C1 segment of cervical spinal cord (tissue), 14 donors: ENCODE measurements at places on chromosomes 3 and 15.

DNA sequence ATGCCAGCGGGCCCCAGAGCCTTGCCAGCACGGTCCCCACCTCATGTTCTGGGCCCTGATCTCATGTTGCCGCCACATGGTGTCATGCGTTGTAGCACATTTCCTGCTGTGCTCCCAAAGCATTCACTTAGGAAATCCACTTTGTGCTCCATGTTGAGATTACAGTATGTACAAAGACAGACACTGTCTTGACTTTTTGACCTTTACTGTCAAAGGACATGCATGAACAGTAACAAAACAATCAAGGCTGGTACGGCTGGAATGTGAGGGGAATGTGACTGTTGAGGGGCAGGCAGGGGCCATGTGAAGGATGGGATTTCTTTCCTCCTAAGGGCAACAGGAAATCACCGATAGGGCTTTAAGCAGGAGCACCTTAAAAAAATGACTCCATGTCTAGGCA, 53.3 kb upstream of the RPL32 start:
- no peak for DNase-seq

GRCh38 chr3:13256845-13257244, 163.3 kb downstream of the NUP210 start:
- DNase-seq: no peak

DNA sequence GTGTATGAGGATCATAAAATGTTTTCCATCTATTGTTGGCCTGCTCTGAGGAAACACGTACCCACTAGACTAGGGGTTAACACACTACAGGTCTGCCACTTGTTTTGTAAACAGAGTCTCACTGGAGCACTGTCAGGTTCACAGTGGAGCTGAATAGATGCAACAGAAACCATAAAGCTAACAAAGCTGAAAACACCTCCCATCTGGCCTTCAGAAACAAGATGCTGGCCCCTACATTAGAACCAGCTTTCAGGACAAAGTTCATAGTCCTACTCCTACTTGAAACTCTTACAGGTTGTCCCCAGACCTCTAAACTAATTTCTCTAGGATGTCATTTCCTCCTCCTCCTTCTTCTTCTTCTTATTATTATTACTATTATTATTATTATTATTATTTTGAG, 42.3 kb downstream of the SNX4 start:
- no peak for DNase-seq

GRCh38 chr3:38623539-38623938, 25.9 kb downstream of the SCN5A start:
- no peak for DNase-seq

GRCh38 chr3:152331018-152331541, 62.4 kb downstream of the MBNL1 start:
- no peak for DNase-seq

- no peak for DNase-seq
These were observed 55.6 kb downstream of the SLCO3A1 start for GRCh38 chr15:91909111-91909510.

DNA sequence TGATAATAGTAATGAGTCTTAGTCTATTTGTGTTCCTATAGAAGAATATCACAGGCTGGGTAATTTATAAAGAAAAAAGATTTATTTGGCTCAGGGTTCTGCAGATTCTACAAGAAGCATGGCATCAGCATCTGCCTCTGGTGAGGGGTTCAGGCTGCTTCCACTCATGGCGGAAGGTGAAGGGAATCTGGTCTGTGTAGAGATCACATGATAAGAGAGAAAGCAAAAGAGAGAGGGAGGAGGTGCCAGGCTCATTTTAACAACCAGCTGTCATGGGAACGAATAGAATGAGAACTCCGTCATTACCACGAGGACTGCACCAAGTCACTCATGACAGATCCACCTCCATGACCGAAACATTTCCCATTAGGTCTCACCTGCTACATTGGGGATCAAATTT, 664.0 kb upstream of the SGO1 start:
- DNase-seq: no peak

- DNase-seq: no peak
These were observed 43.5 kb downstream of the ITGB5 start for GRCh38 chr3:124843506-124844177.

- no peak for DNase-seq
These were observed 4.4 kb upstream of the SYNM start for GRCh38 chr15:99100245-99101173.

- no peak for DNase-seq
These were observed 20.4 kb downstream of the SYNM start for GRCh38 chr15:99125061-99125891.

DNA sequence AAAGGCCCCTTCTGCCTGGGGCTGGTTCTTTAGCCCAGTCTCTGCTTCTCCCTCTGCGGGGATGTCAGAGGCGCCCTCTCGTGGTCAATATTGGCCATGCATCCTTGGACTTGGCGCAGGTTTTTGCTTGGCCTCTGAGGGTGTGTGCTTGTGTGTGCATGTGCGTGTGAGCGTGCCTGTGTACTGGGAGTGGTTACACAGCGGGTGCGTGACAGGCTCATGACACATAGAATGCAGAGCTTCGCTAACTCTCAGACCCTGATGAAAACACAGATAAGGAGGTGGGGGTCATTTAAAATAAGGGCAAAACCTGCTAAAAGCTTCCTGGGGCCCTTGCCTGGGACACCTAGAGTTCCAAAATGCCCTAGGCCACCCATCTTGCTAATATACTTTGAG, 160.9 kb downstream of the SMAD6 start:
- no peak for DNase-seq

- no peak for DNase-seq
These were observed 21.0 kb upstream of the HACD2 start for GRCh38 chr3:123605789-123606234.

DNA sequence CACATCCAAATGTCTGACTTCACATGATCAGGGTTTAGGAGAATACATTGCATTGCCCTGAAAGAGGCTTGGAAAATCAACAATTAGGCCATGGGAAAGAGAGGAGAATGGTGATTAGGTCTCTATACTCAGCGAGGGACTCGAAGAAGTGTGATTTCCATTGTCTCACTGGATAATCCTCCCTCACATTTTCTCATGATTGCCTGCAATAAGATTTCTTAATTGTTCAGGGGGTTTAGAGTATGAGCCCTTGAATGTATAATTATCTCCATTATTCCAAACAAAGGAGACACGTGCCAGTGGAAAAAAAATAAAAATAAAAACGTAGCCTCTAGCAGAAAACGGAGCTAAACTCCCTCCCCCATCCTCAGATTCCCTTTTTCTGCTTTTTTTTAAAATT, 173.2 kb downstream of the TPRG1 start:
- DNase-seq: no peak

- no peak for DNase-seq
These were observed 5.4 kb upstream of the CLDN11 start for GRCh38 chr3:170413291-170413690.

- DNase-seq: no peak
These were observed 169.5 kb upstream of the UMPS start for GRCh38 chr3:124560666-124561215.

- no peak for DNase-seq
These were observed 92.8 kb upstream of the DCBLD2 start for GRCh38 chr3:98994128-98994762.

DNA sequence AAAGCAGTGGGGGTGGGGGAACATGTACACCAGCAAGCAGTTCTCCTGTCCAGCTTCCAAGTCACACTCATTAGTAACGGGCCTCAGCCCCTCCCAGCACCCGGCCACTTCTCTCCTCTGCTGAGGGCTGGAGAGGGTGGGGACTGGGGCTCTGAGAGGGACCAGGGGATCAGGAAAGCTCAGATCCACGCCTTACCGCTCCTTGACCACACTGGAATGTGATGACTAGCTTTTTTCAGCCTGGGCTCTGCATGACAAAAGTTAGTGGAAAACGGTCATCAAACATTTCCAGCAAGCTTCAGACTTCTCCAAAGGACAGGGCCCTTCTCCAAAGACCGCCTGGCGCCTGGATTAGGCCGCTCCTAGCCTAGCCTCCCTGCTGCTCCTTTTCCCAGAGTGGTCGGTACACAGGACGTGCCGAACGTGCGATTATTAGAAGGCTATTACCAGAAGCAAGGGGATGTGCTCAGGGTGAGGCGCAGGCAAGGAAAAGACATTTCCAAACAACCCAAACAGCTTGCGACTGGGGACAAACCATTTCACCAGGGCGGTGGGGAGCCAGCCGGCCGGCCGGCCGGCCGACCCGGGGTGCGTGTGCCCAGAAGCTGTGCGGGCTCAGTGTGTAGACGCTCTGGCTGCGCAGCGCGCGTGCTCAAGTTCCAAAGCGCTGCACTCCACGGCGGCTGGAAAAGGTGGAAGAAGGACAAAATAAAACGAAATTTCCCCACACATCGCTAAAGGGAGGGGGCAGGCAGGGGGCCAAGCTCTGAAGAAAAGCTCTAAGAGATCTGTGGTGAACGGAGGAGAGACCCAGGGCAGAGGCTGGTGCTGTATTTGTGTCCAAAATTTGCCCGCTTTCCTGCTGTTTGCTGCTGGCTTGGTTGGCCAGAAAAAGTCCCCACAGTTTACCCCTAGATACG, 51.0 kb upstream of the SSR3 start:
- peak; percentile 15 for DNase-seq

DNA sequence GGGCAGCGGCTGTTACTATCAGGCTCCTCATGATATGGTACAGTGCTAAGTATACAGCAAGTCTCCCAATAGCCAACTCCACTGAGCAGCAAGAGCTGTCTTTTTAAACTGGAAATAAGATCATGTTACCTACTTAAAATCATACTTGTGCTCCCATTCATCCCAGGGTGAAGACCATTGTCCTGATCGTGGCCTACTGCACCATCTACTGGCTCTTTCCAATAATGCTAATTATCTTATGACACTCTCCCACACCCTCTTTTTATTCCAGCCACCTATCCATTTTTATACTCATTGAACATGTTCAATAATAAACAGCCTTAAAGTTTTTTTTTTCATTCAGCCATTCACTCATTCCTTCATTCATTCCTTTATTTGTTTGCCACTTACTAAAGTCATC, 117.7 kb downstream of the GBE1 start:
- no peak for DNase-seq

DNA sequence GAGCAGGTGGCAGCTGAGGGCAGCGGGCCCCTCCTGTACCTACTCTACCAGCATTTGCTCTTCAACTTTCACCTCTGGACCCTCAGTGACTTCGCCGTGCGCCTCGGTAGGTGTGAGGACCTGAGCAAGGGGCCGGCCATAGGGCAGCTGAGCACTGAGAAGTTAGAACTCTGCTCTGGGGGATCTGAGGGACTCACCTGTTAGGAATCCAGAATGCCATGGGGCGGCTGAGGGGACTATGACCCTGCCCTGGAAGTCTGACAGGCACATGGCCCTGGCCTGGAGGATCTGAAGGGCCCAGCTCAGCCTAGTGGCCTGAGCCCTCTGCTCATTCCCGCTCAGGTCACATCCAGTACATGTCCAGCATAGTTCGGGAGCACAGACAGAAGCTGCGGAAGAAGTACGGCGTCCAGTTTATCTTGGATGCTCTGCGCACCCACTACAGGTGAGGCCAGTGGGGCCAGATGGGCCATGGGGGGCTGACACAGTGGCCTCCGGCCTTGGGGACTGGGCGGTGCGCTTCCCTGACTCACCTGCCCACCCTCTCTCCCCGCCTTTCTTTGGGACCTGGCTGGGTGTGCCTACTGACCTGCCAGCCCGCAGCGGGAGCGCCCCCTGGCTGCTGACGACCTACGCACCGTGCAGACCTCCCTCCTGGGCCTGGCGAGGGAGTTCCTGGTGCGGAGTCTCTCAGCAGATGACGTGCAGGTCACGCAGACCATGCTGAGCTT, 18.8 kb downstream of the NBEAL2 start:
- DNase-seq: no peak

DNA sequence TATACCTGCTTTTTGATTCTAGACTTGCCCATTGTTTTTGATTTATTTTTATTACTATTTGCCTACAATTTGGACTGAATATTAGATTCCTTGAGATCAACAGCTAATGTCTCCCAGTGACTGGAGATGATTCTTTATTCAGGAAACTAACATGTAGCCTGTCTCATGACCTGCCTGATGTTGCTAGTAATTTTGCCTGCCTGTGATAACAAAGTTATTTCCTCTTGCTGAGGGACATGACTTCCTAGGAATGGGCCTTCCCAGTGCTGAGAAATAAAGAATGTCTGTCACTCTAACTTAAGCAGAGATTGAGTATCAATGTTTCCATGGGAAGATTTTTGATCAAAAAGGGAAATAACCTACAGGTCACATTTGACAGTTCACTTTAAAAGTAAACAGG, 13.4 kb upstream of the NPHP3 start:
- DNase-seq: no peak

DNA sequence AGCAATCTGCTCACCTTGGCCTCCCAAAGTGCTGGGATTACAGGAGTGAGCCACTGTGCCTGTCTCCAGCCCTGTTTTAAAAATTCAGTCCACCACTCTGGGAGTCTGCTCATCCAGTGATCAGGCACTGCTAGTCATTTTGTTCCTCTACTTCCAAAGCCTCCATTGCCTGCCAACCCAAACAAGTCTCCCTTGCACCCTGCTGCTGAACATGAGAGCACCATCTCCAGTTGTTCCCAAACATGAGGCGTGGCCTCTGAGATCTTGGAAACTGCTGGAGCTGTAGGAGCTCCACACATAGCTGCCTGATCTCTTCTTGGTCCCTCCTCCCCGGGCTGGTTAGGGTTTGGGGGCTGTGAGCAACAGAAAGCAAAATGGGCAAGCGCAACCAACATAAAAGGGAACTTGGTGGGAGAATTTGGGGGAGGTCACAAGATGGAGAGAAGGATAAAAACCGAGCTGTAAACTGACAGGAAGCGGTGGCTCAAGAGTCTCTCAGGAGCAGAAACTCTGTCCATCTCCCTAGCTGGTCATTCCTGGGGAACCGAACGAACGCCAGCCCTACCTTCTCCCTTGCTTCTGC, 49.6 kb upstream of the TLE3 start:
- no peak for DNase-seq

- DNase-seq: no peak
These were observed 56.1 kb downstream of the OSTN start for GRCh38 chr3:191255156-191255555.

GRCh38 chr15:70505936-70506912, 257.1 kb downstream of the UACA start:
- no peak for DNase-seq

DNA sequence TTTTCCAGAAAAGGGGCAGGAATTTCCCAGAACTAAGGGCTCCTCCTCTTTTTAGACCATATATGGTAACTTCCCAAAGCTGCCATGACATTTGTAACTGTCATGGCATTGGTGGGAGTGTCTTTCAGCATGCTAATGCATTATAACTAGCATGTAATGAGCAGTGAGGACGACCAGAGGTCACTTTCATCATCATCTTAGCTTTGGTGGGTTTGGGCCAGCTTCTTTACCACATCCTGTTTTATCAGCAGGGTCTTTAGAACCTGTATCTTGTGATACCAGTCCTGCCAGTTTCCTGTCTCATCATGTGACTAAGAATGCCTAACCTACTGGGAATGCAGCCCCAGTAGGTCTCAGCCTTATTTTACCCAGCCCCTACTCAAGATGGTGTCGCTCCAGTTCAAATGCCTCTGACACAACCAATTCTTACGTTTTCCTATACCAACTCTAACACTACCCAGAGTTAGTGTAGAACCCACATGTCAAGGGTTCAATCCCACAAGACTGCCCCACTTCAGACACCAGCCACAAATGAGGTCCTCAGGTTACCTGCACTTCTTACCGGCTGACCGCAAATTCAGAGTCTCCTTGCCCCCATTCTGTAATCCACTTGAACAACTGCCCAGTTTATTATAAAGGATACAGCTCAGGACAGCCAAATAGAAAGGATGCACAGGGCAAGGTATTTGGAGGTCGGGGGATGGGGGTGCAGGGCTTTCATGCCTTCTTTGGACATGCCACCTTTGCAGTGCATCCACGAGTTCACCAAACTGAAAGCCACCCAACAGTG, 17.7 kb downstream of the FOXB1 start:
- no peak for DNase-seq
